Right kidney (tissue), 9 donors: ENCODE measurements at places on chromosomes 13 and 19.

DNA sequence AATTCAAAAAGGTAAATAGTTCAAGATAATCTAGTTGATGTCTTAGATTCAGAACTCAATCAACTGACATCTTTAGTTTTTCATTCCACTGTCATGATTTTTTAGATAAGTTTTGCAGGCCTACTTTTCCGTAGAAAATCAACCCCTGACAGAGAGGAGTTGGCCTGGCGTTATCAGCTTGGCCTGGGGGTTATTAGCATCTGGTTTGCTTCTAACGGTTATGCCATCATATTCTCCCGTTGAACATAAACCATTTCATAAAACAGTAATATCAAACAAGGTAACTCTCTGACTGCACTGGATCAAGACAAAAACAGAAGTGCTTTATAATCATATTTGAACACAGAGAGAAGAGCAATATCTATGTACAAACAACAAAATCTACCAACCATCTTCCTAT lies 130.8 kb upstream of the PCDH20 start:
- no peak for DNase-seq

DNA sequence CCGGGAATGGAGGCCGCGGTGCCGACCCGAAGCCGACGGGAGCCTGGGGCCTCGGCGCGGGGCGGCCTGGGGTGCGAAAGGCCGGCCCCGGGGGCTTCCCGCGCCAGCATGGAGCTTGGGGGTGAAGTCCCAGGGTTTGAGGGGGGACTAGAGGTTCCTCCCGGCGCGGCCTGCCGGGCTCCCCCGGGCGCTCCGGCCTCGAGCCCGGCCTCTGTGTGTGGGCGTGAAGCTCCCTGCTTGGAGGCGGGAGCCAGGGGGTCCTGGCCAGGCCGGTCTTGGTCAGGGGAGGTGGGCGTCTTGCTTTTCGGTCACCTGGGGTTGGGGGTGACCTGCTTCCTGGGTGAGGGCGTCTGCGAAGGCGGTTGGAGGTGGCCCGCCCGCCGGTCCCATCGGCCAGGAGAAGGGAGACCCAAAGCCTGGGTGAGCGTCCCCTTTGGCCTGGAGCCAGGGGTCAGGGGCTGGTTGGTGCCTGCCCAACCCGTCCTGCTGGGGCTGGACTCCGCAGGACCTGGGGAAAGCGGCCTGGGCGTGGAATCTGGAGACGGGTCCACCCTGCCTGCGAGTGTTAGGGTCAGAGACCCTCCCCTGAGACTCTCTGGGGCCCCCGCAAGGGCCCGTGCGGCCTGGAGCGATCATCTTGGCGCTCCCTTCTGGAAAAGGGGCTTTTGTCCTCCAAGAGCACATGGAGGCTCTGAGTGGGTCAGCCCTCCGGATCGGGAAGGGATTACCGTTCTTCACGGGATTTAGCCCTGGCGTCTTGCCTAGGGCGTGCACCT lies 535 bp downstream of the BSG start:
- DNase-seq: peak; percentile 76

- DNase-seq: no peak
Measured at GRCh38 chr19:295687-296370, 4.6 kb upstream of the PLPP2 start.

- DNase-seq: no peak
Measured at GRCh38 chr19:29745253-29745652, 30.2 kb upstream of the C19orf12 start.

DNA sequence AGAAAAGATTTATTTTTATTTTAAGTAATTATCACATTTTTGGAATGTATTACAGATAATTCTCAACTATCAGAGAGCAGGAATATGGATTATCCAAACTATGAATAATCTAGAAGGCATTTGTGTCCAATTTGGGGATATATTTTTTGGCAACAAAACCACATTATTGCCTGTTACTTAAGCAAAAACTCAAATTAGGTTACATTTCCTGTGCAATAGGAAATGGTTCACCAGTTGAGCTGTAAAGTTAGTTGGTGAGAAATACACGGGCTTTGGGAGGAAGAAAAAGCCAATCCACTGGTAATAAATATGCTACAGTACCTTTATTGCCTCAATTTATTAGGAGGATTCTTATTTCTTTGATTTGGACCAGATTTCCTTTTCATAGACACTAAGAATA lies 1075.2 kb downstream of the PCDH9 start:
- no peak for DNase-seq

DNA sequence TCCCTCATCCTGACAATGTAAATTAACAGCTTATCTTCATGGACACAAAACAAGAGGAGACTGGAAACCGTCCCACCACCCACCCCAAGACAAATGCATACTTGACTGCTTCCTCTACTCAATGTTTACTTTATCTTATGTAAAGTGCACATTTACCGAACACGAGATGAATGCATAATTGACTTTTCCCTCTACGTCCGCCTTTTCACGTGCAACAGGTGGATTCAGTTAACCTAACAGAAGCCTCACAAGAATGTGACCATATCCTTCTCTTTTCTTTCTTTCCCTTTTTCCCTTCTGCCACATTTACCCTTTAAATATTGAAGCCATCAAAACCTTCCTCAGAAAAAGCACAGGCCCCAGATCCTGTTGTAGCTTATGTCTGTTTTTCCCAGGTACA lies 468.0 kb downstream of the UQCRFS1 start:
- DNase-seq: no peak

DNA sequence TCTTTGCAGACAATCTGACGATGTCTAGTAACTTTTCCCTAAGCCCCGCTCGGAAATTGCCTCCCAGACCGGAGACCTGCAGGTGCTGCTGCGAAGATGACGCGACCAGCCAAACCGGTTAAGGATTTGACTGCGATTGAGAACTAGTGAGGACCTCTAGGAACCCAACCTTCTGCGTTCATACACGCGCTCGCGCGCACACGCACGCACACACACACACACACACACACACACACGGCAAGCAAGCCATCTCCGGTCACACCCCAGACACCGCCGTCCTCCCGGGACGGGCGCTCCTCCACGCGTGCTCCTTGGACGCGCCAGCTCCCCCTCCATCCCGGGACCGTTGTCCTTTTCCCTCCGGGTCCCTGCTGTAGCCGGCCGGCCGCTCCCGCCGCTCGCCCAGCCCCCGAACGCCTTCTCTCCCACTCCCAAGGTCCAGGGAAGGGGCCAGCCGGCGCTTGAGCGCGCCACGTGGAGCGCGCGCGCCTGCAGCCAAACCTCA lies 1.2 kb downstream of the TBC1D4 start:
- peak; percentile 89 for DNase-seq

DNA sequence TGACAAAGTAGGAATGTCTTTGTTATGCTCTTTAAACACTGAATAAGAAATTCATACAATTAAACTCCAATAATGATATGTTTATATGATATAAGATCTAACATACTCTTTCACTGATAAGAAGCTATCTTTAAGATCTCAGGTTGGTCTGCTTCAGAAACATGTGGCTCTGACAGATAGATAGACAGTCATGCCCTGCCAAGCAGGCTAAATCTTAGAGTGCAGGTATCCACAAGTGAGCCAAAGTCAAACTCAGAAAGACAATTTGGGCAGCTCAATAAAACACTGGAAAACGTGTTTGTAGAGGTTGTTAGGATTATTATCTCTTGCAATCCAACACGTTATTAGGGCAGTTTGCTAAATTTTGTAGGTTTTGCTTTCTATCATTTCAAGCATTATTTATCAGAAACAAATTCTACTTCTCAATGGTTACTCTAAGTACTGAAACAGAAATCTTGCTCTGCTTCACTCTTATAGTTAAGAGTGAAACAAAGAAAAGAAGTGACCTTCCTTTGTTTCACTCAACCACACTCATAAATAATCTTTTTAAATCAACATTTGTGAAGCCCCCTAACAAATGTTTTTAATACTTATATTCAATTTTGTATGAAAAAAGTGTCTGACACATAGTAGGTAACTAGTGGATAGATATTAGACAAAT lies 1255.6 kb downstream of the DIAPH3 start:
- no peak for DNase-seq

GRCh38 chr13:76717092-76717491 lies 169.1 kb downstream of the KCTD12 start:
- no peak for DNase-seq

DNA sequence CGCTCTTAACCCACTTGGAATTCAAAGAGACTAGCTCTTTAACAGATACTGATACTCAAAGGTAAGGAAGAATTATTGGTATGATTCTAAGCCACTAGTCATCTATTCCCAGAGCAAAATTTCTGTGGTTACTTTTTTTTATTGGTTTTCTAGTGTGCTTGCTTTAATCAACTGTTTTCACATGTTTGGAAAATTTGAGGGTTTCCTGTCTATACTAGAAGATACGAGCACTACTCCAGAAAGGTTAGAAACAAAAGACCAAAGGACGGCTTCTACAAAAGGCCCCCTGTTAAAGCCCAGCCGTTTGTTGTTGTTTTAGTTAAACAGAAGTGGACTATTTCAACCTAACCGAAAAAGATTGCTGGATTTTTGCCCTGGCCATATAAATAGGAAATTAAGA lies 18.5 kb upstream of the LPAR6 start:
- DNase-seq: no peak

DNA sequence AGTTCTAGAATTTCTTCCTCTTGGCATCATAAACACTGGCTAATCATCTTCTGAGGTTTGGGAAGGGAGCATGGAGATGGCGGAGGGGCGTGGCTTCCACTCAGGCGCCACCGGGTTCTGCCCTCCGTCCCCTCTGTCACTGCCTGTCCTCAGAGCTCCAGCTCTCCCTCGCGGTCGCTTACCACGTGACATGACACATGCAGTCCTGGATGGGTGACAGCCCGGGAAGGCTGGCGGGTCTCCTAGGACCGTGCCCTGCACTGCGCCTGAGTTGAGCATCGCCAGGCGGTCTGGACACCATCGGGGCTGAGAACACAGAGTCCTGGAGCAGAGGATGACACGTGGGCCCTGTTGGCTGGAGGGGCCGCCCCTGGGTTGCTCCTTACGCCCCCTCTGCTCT lies 123.3 kb downstream of the RAB20 start:
- no peak for DNase-seq

DNA sequence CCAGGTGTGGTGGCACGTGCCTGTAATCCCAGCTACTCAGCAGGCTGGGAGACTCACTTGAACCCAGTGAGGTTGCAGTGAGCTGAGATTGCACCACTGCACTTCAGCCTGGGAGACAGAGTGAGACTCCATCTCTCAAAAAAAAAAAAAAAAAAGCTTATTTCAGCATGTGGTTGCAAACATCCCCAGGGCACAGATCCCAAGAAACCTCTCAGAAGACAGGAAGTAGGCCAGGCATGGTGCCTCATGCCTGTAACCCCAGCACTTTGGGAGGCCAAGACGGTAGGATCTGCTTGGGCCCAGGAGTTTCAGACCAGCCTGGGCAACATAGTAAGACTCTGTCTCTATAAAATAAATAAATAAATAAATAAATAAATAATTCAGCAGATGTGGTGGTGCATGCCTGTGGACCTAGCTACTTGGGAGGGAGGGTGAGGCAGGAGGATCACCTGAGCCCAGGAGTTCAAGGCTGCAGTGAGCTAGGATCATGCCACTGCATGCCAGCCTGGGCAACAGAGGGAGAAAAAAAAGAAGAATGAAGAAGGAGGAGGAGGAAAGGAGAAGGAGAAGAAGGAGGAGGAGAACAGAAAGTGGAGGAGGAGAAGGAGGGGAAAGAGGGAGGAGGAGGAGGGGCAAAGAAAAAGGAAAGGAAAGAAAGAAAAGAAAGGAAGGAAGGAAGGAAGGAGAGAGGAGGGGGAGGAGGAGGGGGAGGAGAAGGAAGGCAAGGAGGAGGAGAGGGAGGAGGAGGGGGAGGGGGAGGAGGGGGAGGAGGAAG lies 4.3 kb upstream of the LRRC8E start:
- DNase-seq: no peak

- no peak for DNase-seq
Measured at GRCh38 chr19:13748169-13748828, 16.0 kb upstream of the MRI1 start.

- peak; percentile 37 for DNase-seq
Measured at GRCh38 chr13:23889615-23890607, 711 bp upstream of the MIPEP start.

DNA sequence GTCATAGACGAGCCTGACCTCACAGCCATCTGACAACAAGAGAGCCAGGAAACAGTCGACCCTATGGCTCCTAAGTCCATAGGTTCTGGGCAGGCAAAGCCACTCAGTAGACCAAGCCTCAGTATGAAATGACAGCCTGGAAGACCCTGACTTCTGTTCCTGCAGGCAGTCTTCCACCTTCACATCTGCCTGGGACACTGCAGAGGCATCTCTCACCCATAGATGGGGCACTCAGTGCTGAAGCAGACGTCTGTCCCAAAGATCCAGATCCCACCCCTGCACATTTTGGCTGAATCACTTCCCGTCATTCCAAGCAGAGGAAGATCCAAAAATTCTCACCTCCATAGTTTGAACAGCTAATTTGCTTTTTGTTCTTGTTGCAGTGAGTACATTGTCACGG lies 139.3 kb upstream of the ZNF507 start:
- no peak for DNase-seq

- DNase-seq: peak; percentile 41
Measured at GRCh38 chr19:45591004-45591637, 6.5 kb upstream of the OPA3 start.

DNA sequence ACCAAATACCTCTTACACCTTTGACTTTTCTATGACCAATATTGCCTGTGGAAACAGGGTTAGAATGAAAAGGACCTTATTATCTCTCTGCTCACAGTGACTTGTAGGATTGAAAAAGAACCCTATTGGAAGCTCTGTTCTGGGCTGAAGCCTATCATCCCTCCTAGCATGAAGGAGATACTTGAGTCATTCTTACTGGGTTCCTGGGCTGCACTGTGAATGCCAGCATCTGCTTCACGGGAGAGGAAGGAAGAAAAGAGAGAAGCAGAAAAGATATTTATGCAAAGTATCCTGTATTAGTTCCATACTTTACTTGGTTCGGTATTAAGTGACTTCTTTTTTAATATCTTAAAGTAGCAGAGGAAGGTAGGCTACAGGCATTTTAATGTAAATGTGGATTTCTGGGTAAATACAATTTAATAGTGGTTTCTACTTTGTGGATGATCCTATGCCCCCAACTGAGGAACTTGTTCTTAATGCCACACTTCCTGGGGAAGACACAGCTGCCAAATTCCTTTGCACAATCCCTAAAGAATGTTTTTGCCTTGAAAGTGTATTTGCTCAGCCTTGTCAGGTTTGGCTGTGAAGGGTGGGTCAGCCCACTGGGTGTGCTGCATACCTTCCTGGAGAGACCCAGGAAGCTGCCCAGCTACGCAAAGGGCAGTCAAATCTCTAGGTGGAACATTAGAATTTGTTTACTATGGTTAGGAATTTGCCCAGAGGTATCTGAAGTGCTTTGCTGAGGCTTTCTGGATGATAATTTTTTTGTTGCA lies 13.7 kb upstream of the SCEL start:
- no peak for DNase-seq

DNA sequence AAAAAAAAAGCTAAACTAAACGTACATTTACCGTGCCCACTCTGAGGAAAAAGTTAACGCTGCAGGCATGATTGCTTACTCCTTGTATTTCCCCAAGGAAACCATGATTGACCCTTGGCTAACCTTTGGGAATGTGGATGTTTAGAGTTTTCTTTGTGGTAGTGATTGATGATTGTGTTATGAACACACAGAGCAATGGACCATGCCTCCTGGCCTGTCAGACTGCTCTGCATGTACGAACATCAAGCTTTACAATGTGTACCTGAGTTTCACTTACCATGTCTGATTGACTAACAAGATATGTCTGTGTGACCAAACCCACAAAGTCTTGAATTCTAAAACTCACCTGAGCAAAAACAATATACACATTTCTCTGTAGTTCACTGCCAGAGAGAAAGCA lies 35.1 kb downstream of the MYCBP2 start:
- DNase-seq: no peak
